ENCODE measurements at places on chromosomes 1 and 21.

DNA sequence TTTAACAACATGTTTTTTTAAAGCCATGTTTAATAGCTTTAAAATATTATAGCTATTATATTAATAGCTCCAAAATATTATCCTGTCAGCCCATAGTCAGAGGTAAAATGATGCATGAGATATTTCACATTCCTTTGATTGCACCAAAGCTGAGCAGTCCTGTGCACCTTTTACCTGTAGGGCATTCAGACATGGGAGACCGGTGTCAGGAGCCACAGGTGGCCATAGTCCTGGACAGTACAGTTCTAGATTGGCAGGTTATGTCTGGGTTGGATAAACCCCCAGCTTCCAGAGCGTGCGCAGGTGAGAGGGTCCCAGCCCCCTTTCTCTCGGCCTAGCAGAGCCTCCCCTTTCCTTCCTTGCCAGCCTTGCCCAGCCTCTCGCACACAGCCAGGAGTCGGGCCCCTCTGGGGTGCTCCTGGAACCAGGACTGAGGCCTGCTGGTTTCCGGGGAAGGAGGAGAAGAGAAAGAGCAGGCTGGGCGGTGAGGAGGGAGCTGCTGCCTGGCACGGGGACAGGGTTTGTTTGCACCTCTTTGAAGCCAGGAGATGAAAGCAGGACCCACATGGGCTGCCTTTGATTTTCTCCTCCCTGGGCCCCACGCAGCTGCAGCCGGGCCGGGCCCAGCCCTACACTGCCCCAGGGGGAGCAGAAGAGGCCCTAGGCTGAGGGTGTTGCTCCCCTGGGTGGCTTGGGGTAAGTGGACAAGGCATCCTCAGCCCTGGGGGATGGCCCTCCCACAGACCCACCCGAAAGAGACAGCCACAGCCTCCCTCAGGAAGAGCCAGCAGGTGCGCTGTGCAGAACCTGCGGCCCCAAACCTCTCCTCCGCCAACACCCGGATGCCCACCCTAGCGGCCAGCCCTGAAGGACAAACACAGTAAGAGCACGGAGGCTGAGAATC, 75.2 kb upstream of the TARDBP start:
- no peak for DNase-seq

DNA sequence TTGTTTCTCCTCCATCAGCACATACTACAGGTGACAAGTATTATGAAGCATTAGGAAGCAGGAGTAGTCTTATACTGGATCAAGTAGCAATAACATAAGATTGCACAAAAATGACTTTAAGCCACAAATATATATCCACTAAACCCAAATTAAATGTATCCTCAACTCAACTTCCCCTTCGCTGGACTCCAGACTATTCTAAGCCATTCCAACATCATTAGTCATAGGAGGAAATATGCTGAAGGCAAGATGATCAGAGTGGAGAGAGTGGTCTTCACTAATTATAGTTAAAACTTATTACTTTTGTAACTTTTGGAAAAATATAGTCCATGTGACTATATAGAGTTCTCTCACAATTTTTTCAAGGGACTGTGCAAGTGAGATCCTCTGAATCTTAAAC, 390.7 kb upstream of the ZP4 start:
- no peak for DNase-seq

DNA sequence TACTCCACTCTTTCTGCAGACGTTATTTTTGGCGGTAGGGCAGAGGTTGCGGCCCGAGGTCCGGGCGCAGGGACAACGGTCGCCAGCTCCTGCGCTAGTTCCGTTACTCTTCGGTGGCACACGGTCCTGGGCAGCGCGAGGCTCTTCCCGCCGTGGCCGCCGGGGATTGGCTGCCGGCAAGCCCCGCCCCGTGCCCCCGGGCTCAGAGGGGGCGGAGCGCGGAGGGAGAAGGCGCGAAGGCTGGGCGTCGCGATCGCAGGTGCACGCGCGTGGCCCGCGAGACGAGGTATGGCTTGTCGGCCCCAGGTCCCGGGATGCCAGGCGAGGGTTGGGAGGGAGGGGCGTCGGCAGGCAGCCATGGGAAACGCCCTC, 518 bp upstream of the SHE start:
- DNase-seq = no peak

- no peak for DNase-seq
Measured at GRCh38 chr21:17673261-17674020, 60.7 kb upstream of the BTG3 start.

DNA sequence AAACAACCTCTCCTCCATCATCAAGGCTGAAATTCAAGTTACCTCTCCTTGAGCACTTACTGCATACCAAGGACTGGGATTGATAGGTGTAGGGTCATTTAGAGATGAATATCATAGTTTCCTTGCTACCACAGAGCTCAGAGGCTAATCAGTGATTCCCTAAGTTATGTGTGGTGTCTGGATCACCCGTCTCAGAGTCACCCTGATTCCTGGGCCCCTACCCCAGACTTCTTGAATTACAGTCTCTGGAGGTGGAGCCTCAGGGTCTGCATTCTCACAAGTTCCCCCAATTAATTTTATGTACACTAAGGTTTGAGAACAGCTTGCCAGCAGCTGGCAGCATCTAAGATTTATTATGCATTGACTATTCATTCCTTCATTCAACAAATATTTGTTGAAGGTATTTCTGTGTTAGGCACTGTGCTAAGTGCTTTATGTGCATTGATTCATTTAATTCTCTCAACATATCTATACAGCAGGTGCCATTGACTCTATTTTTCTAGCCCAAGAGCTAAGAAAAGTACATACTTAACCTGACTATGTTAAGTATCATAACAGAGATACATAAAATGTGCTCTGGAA, 182.9 kb upstream of the FGGY start:
- DNase-seq = peak; percentile 65

GRCh38 chr21:32359719-32360260, 33.0 kb downstream of the URB1 start:
- DNase-seq = no peak

GRCh38 chr1:93816970-93817678, 61.9 kb downstream of the DNTTIP2 start:
- DNase-seq = no peak

DNA sequence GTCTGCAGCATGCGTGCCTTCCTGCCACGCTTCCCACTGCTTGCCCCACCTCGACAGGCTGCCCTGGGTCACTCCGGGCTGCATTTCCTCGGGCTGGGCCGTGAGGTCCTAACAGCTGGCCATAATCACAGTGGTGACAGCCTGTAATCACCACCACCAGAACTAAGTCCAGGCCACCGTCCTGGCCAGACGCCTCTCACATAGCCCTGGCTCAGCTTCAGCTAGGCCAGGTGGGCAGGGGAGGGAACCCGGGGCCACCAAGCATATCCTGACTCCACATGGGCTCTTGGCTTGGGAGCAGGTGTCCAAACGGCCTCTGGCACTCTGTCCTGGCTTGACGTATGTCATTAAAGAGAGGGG, 229.5 kb downstream of the TRABD2B start:
- no peak for DNase-seq

DNA sequence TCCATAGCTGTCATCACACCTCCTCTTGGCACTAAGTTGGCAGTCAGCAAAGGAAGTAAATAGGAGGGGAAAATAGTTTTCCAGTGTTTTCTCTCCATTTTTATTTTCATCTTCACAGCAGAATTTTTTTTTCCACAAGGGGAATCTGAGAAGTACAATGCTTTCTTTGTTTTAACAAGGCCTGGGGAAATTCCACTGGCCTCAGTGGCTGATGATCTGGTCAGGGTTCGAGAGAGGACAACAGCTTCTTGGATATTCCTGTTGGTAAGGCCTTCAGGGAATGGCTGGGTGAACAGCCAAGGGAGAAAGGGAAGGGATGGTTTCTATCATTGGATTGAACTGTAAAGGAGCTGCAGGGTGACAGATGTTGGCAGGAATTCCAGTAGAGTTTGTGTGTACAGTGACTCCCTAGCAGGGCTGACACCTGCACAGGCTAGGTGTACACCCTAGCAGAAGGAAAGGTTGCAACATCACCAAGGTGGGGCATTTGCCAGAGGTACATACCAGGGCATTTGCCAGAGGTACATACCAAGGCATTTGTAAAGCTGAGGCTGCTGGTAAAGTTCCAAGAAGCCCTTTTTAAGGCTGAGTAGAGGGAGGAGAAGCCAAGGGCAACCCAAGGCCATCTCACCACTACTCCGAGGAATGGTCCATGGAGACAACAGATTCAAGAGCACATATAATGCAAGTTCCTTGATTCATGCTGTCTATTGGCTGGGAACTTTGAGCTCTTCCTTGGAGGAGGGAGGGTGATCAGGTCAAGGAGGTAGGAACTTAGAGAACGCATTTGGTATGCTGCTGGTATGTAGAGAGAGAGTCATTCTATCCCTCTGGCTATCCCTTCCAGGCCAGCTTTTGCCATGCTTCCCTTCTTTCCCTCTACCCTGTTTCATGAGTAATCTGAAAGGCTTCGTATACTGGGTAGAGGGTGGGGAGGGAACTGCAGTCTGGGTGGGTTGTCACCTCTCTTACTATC, 3.1 kb downstream of the GJA5 start:
- no peak for DNase-seq

- DNase-seq = no peak
Measured at GRCh38 chr1:244843148-244843978, 7.9 kb downstream of the COX20 start.

DNA sequence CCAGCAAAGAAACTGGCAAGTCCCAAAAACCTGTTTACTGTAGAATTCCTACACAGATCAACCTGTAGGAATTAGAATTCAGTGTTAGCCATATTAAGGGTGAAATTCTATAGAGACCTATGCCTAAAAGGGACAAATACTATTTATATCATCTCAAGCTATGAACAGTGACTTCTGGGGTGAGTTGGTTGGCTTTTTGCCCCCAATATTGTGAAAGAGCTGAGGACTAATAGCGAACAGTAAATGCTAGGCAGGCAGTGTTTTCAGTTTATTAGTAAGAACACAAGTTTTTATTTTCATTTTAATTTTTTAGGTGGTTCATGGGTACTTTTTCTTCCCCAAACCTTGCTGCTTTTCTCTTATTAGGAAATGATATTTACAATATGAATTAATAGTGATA, 15.3 kb downstream of the SLC16A4 start:
- DNase-seq = no peak

- no peak for DNase-seq
Measured at GRCh38 chr1:25019337-25020172, 89.5 kb upstream of the RUNX3 start.

- DNase-seq = peak; percentile 52
Measured at GRCh38 chr1:246565751-246566127, 322 bp downstream of the TFB2M start.

GRCh38 chr21:32424191-32424535, 11.7 kb downstream of the EVA1C start:
- no peak for DNase-seq

- DNase-seq = no peak
Measured at GRCh38 chr1:99589186-99589636, 56.7 kb upstream of the PALMD start.

All from NCI-H774 (cell line).